Left colon (tissue), 2 donors: ENCODE measurements at places on chromosomes 2 and 18. TPM values are rescaled to one million over a fixed set of nuclear protein-coding genes. Genes with fewer than 3 reads are reported as not detected.

GRCh38 chr2:86821306-86821705 is 30.6 kb upstream of the CD8A start:
- no peak for DNase-seq

GRCh38 chr2:23448906-23449305 is 63.9 kb downstream of the KLHL29 start:
- no peak for DNase-seq

DNA sequence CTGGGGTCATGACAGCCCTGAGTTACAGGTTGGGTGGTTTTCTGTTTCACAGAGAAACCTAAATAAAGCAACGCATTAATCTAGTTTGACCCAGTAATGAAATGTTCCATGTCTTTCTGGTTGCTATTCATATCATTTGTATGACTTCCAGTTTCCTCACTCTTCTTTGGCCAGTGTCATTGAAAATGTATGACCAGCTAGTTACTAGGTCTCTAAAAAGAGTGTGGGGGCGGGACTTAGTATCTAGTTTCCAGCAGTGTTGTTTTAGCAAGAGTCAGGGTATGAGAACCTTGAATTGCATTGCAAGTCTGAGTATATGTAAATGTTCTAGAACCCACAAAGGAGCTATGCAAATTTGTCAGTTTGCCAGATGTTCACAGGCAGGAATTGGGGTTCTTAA is 47.7 kb downstream of the SLC9A2 start:
- no peak for DNase-seq

- DNase-seq: no peak
Observed at GRCh38 chr2:171320208-171320621, 113.6 kb downstream of the METTL8 start.

DNA sequence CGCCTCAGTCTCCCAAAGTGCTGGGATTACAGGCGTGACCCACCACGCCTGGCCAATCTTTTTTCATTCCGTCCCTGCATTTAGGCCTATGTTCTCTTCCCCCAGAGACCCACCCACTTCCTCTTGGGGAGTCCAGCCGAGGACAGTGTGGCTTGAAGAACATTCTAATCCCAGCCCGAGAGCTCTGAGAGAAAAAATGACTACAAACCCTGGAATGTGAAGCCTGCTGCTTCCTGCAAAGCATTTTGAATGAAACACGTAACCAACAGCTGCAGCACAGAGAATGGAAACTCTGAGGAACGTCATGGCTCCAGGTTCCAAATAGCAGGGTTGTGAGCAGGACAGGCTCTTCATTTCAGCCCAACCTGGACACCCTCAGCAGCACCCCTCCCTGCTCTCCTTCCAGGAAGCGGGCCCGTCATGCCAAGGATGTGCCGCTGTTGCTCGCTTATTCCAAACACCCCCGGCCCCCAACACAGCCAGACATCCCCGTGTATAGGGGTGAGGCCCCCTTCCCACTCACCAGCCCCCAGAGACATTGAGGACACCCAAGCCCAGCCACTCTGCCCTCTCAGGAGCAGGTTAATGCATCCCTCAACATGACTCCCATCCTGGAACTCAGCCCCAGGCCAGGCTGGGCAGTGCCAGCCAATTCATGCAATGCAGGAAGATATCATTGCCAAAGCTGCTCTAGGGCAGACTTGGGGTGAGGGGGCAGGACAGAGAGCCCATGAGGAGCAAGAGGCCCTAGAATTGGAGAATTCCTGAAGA is 139.8 kb downstream of the ZFP36L2 start:
- DNase-seq: no peak

DNA sequence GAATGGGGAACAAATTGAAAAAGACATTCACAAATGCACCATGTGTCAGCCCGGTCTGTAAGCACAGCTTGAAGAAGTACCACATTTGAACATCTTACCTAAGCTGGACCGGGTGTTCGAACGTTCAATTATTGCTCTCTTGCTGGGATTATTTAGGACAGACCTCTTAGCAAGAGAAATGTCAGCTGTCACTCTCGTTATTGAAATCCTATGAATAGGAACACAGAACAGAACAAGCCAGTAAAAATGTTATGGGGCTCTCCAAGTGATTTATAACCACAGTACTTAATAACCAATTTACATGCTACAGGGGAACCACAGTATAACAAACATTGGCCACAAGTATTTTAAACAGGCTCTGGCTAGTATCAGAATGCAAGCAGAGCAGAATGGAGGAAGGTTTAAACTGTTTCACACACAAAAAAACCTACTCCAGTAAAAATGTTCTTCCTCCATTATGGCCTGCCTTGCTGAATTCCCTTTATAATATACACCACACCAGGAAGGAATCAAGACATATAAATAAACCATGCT is 32.5 kb upstream of the ARL5A start:
- no peak for DNase-seq

- DNase-seq: no peak
Observed at GRCh38 chr2:169670215-169670651, 24.0 kb downstream of the CFAP210 start.

DNA sequence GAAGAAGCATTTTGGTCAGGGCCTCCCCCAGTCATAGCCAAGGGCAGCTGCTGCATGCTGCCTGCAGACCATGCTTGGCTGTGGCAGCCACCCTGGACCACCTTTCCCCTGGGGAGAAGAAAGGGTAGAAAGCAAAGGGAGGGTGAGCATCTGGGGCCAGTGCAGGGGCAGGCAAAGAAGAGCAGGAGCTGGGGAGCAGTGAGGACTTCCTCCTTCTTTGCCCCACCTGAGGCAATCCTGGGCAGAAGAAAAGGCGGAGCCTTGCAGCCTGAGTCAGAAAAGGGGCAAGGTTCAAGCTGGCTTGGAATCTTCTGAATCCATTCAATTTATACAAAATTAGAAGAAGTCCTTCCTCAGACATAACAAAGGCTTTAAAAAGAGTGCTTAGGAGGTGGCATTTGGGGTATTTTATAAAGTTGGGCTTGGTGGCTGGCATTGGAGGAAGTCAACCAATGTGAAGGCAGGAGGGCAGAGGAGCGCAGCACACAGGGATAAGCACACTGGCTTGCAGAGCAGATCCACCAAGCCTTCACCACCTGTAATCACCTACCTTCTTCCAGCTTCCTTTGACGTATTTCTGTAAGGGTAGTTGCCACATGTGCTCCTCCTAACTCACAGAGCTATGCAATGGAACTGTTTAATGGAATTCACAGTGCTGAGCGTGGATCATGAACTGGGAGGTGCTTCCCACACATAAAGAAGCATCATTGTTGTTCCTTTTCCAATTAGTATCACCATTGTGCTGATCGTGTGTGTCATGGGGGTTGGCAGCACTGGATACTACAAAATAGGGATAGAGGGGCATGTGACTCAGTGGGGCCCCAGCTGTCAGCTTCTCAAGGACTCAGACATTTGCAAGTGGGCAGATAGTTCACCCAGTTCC is 154.4 kb upstream of the EPAS1 start:
- peak; percentile 73 for DNase-seq

DNA sequence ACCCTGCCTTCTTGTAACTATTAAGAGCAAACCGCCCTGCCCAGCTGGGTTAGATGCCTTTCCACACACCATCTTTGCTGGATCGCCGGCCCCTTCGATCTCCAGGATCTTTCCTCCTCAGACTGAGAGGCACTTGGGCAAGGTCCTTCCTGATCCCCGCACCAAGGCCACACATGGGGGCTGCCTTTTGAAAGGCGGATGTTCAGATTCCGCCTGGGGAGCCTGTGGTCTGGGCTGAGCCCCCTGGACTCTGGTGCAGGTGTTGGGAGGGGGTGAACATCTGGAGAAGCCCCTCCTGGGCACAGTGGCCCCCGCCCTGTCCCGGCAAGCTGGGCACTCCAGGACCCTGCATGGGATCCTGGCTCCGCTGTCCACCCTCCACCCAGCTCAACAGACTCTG is 135.4 kb upstream of the HDAC4 start:
- DNase-seq: no peak

- DNase-seq: no peak
Observed at GRCh38 chr2:79619976-79620375, 107.1 kb downstream of the CTNNA2 start.

GRCh38 chr2:120737340-120738101 is 1.9 kb downstream of the GLI2 start:
- peak; percentile 79 for DNase-seq

DNA sequence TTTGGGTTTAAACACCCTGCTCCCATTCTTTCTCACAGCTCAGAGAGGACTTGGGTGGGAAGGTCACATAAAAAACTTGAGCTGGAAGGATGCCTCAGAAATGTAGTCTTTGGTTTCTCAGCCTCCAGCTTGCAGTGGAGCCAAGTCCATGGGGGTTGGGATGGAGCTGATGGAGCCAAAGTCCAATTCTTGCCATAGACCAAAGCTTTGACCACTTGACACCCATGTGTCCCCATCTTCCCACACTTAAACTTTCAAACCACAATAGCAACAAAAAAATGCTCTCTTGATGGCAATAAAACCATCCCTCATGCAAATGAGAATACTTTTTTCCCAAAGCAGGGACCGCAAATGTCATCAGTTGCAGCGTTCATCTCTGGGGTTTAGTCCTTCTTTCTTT is 14.7 kb upstream of the DAW1 start:
- DNase-seq: no peak

GRCh38 chr2:105328281-105329196 is 996 bp downstream of the TGFBRAP1 start:
- peak; percentile 45 for DNase-seq

GRCh38 chr2:45567974-45568789 is 42.9 kb downstream of the SRBD1 start:
- DNase-seq: no peak

DNA sequence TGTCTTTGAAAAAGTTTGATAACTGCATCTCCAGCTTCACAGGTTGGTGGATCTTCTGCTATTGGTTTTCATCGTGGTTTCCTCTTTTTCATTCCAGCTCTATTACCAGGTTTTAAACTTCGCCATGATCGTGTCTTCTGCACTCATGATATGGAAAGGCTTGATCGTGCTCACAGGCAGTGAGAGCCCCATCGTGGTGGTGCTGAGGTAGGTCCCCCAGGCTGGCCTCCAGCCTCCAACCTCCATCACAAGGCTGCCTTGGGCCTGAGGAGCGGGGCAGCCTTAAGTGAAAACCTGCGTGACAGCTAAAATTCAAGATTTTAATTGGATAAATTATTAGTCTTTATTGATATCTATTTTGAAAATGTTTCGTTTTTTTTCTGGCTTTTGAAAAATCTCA is 9.7 kb downstream of the SEC11C start:
- DNase-seq: no peak

DNA sequence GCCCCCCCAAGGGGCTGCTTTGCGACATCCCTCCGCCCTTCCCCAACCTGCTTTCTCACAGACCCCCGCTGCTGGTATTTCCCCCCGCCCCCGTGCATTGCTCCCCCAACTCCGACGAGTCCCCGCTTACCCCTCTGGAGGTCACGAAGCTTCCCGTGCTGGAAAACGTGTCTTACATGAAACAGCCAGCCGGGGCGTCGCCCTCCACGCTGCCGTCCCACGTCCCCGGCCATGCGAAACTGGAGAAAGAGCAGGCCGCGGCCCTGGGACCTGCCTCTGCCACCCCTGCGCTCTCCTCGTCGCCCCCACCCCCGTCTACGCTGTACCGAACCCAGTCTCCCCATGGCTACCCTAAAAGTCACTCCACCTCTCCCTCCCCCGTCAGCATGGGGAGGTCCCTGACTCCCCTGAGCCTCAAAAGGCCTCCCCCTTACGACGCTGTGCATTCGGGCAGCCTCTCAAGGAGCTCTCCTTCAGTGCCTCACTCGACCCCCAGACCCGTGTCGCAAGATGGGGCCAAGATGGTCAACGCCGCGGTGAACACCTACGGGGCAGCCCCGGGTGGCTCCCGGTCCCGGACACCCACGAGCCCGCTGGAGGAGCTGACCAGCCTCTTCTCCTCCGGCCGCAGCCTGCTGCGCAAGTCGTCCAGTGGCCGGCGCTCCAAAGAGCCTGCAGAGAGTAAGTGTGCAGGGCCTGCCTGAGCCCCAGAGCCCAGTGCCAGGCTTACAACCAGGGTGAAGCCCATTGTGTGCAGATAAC is 183.0 kb downstream of the NYAP2 start:
- no peak for DNase-seq

DNA sequence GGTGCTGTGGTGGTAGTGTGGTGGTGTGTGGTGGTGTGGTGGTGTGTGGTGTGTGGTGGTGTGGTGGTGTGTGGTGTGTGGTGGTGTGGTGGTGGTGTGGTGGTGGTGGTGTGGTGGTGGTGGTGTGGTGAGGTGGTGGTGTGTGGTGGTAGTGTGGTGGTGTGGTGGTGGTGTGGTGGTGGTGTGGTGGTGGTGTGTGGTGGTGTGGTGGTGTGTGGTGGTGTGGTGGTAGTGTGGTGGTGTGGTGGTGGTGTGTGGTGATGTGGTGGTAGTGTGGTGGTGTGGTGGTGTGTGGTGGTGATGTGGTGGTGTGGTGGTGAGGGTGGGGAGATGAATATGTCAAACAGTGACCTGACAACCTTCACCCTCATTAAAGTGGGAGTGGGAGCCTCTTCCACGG is 55.6 kb upstream of the DLGAP1 start:
- DNase-seq: no peak

GRCh38 chr2:205259121-205259520 is 423.2 kb upstream of the NRP2 start:
- no peak for DNase-seq

SERPINE2 gene
- total RNA-seq: 8.8 TPM

PROKR1 gene
- 0.09 TPM for total RNA-seq

FSIP2 gene
- total RNA-seq: 10.6 TPM

MARCO gene
- 2.7 TPM for total RNA-seq

NBAS gene
- 31.0 TPM for total RNA-seq

INO80B gene
- total RNA-seq: 26.6 TPM

CPS1 gene
- total RNA-seq: 0.70 TPM

ITPRIPL1 gene
- 0.92 TPM for total RNA-seq

KCNJ13 gene
- total RNA-seq: not detected
